ENCODE measurements at places on chromosomes 3 and 15. TPM values are rescaled to one million over a fixed set of nuclear protein-coding genes. Genes with fewer than 3 reads are reported as not detected.

TMC3 gene
- total RNA-seq = not detected

LEKR1 gene
- 0.79 TPM for total RNA-seq

TATDN2 gene
- 37.5 TPM for total RNA-seq

COL6A6 gene
- not detected for total RNA-seq

GPR62 gene
- not detected for total RNA-seq

PATL2 gene
- 0.10 TPM for total RNA-seq

Measured in A549 treated with GW870086 at 1 μM for 4 hours (cell line).